ENCODE measurements at places on chromosomes 7 and 10.

- H3K27ac ChIP-seq = no peak overlapping the region
- H3K27me3 ChIP-seq = peaks cover 21% of the 10 kb centered on the region
- H3K4me1 ChIP-seq = peaks cover 18% of the 10 kb centered on the region
- H3K4me3 ChIP-seq = no peak overlapping the region
- DNase-seq = no peak
- H3K36me3 ChIP-seq = peaks cover 9% of the 10 kb centered on the region
These were observed 495.6 kb downstream of the RPS24 start for GRCh38 chr10:78529262-78529661.

DNA sequence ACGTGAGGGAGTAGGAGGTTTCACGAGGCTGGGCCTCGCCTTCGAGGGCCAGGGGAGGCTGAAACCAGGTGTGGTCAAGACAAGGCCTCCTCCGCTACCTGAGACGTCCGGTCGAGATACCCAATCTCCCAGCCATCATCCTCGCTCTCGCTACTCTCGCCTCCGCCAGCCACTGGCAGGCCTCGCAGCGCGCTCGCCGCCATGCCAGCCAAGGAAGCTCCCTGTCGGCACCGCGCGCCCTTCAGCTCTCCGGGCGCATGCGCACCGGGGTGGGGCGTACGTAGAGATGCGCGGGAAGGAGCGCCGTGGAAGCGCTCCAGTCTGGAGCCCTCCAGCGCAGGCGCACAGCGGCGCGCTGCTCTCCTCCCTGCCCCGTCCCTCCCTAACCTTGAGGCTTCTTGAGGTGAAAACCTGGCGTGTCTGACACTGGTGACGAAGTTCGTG is at the start of gene ASZ1:
Gene ASZ1 (minus strand): TSS at position 236 of the 444 bp plus-strand sequence. CDS start 33 bp downstream, at position 203.
- no peak for DNase-seq
- H3K4me1 ChIP-seq = no peaks in the 10 kb centered on the region
- no peaks in the 10 kb centered on the region for H3K36me3 ChIP-seq
- H3K4me3 ChIP-seq = no peak within 1 kb of the TSS
- H3K27ac ChIP-seq = no peak within 1 kb of the TSS

DNA sequence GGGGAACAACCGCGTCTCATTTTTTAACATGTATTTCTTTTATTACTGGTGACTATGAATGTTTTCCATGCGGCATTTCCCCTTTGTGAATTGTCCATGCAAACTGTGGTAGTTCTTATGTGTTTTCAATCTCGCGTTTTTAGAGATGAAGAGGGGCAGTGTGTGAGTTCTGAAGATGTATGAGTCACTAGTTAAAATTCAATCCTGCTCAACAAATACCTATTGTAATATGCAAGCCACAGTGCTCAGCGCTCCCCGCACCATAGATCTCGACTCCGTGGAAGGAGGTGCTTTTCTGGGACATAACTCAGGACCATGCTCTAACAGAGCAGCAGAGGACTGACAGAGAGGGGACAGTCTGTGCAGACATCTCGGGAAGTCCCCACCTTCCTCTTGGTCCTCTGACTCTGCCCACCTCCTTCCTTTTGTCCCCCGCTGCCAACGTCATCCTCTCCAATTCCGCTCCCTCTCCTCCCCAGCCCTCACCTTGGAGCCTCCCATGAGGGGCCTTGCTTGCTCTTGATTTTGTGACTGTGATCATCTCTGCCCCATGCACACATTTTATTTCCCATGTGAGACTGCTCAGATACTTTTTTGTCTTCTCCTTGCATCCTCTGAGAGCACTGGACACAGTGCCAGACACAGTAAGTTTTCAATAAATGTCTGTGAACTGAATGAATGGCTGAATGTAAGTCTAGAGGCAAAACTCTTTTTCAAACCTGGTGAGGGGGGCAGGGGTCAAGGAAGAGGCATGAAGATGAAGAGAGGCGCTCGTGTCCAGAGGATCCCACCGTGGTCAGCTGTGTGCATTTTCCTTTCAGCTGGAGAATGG is 42.7 kb upstream of the PLEKHA1 start:
- no peak overlapping the region for H3K4me3 ChIP-seq
- H3K4me1 ChIP-seq = no peaks in the 10 kb centered on the region
- no peak overlapping the region for H3K27ac ChIP-seq

- H3K27ac ChIP-seq = no peak overlapping the region
- no peak for DNase-seq
- no peaks in the 10 kb centered on the region for H3K27me3 ChIP-seq
- H3K36me3 ChIP-seq = peaks cover 9% of the 10 kb centered on the region
- peaks cover 39% of the 10 kb centered on the region for H3K4me1 ChIP-seq
These were observed 154.7 kb downstream of the ANK3 start for GRCh38 chr10:60235001-60235400.

DNA sequence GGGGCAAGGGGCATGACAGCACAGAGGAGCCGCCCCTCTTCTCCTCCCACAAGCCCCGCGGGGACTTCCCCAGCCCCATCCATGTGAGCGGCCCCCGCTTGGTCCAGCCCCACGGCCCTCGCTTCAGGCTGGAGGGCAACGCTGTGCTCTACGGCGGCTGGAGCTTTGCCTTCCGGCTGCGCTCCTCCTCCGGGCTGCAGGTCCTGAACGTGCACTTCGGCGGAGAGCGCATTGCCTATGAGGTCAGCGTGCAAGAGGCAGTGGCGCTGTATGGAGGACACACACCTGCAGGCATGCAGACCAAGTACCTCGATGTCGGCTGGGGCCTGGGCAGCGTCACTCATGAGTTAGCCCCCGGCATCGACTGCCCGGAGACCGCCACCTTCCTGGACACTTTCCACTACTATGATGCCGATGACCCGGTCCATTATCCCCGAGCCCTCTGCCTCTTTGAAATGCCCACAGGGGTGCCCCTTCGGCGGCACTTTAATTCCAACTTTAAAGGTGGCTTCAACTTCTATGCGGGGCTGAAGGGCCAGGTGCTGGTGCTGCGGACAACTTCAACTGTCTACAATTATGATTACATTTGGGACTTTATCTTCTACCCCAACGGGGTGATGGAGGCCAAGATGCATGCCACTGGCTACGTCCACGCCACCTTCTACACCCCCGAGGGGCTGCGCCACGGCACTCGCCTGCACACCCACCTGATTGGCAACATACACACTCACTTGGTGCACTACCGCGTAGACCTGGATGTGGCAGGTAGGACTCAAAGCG is 5.1 kb downstream of the AOC1 start:
- H3K27me3 ChIP-seq = peaks cover 49% of the 10 kb centered on the region
- no peak for DNase-seq
- H3K27ac ChIP-seq = no peak overlapping the region
- H3K4me1 ChIP-seq = peaks cover 2% of the 10 kb centered on the region
- H3K36me3 ChIP-seq = peaks cover 9% of the 10 kb centered on the region

GRCh38 chr10:70907637-70908405 is 19.5 kb upstream of the PCBD1 start:
- no peak overlapping the region for H3K27ac ChIP-seq
- H3K4me1 ChIP-seq = peaks cover 2% of the 10 kb centered on the region
- peaks cover 37% of the 10 kb centered on the region for H3K27me3 ChIP-seq
- no peak for DNase-seq
- H3K36me3 ChIP-seq = peaks cover 3% of the 10 kb centered on the region
- H3K4me3 ChIP-seq = no peak overlapping the region

- H3K36me3 ChIP-seq = no peaks in the 10 kb centered on the region
- no peak for DNase-seq
- H3K27me3 ChIP-seq = no peaks in the 10 kb centered on the region
- H3K4me3 ChIP-seq = no peak overlapping the region
- H3K4me1 ChIP-seq = no peaks in the 10 kb centered on the region
These were observed 467.4 kb downstream of the TYW1 start for GRCh38 chr7:67463983-67464382.

DNA sequence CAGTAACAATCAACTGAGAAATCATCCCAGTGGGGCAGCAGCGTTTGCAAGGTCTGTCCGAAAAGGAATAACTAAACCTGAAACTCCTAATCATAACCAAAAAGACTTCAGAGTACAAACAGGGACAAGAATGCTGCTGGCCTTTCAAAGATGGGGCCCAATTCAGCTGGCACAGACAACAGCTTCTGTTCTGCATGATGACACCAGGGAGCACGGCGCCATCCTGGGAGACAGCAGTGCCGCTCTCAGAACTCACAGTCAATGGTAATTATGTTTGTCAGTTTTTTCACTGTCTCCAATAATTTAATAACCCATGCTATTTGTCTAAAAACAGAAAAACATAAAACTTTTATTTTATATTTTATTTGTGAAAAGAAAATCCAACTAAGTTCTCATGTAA is 90.0 kb downstream of the LARP4B start:
- no peak overlapping the region for H3K4me3 ChIP-seq
- peaks cover 6% of the 10 kb centered on the region for H3K36me3 ChIP-seq
- DNase-seq = no peak
- no peak overlapping the region for H3K27ac ChIP-seq
- H3K4me1 ChIP-seq = peaks cover 31% of the 10 kb centered on the region

GRCh38 chr10:96588616-96589419 is 2.0 kb upstream of the TM9SF3 start:
- H3K27ac ChIP-seq = no peak overlapping the region
- peaks cover 27% of the 10 kb centered on the region for H3K4me1 ChIP-seq
- DNase-seq = no peak
- no peaks in the 10 kb centered on the region for H3K36me3 ChIP-seq
- H3K27me3 ChIP-seq = no peaks in the 10 kb centered on the region
- no peak overlapping the region for H3K4me3 ChIP-seq

- peak overlapping the region; percentile 24 for H3K27ac ChIP-seq
- no peaks in the 10 kb centered on the region for H3K36me3 ChIP-seq
- H3K4me3 ChIP-seq = peak overlapping the region; percentile 88
- H3K27me3 ChIP-seq = no peaks in the 10 kb centered on the region
These were observed 29.8 kb downstream of the ADAP1 start for GRCh38 chr7:924541-925231.

GRCh38 chr10:118534136-118534535 is 61.3 kb downstream of the PRLHR start:
- no peak for DNase-seq
- no peaks in the 10 kb centered on the region for H3K4me1 ChIP-seq
- H3K27ac ChIP-seq = no peak overlapping the region
- H3K27me3 ChIP-seq = peaks cover 36% of the 10 kb centered on the region
- peaks cover 3% of the 10 kb centered on the region for H3K36me3 ChIP-seq
- no peak overlapping the region for H3K4me3 ChIP-seq

GRCh38 chr7:86947929-86948328 is 111.5 kb downstream of the ELAPOR2 start:
- DNase-seq = no peak
- no peak overlapping the region for H3K4me3 ChIP-seq
- peaks cover 7% of the 10 kb centered on the region for H3K27me3 ChIP-seq
- H3K36me3 ChIP-seq = no peaks in the 10 kb centered on the region
- peaks cover 7% of the 10 kb centered on the region for H3K4me1 ChIP-seq
- H3K27ac ChIP-seq = no peak overlapping the region

DNA sequence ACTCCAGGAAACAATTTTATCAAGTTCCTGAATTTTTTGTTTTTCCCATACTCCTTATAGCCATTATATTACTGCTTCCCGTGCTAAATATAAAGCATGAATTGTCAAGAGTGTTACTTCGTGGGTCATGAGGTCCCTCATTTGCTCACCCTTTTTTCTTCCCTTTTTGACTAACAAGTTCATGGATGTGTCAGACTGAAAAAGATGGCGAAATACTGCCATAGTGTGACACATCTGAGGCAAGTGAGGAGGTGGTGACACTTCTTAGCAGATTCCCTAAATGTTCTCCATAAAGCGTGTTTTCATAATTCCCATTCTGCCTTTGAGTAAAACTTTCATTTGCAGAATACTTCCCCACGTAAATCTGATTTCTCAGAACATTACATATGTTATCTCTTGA is 269.6 kb upstream of the FZD1 start:
- H3K36me3 ChIP-seq = no peaks in the 10 kb centered on the region
- no peaks in the 10 kb centered on the region for H3K4me1 ChIP-seq
- H3K27me3 ChIP-seq = no peaks in the 10 kb centered on the region
- H3K4me3 ChIP-seq = no peak overlapping the region
- no peak overlapping the region for H3K27ac ChIP-seq
- no peak for DNase-seq

DNA sequence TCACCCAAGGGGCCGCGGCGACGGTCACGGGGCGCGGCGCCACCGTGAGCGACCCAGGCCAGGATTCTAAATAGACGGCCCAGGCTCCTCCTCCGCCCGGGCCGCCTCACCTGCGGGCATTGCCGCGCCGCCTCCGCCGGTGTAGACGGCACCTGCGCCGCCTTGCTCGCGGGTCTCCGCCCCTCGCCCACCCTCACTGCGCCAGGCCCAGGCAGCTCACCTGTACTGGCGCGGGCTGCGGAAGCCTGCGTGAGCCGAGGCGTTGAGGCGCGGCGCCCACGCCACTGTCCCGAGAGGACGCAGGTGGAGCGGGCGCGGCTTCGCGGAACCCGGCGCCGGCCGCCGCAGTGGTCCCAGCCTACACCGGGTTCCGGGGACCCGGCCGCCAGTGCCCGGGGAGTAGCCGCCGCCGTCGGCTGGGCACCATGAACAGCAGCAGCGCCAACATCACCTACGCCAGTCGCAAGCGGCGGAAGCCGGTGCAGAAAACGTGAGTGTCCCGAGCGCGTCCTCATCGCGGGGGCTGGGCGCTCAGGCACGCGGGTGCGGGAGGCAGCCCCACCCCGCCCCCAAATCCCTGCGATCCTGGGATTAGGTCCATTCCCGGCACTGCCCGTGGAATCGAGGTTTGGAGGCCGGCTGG is 509 bp downstream of the AHR start:
- peak overlapping the region; percentile 99 for H3K4me3 ChIP-seq
- H3K27me3 ChIP-seq = no peaks in the 10 kb centered on the region
- peaks cover 27% of the 10 kb centered on the region for H3K4me1 ChIP-seq
- peak overlapping the region; percentile 97 for H3K27ac ChIP-seq
- peak; percentile 40 for DNase-seq

- H3K27ac ChIP-seq = no peak overlapping the region
- no peak for DNase-seq
- no peaks in the 10 kb centered on the region for H3K4me1 ChIP-seq
- H3K27me3 ChIP-seq = no peaks in the 10 kb centered on the region
- H3K4me3 ChIP-seq = no peak overlapping the region
These were observed 3.1 kb downstream of the AGMO start for GRCh38 chr7:15558756-15559155.

DNA sequence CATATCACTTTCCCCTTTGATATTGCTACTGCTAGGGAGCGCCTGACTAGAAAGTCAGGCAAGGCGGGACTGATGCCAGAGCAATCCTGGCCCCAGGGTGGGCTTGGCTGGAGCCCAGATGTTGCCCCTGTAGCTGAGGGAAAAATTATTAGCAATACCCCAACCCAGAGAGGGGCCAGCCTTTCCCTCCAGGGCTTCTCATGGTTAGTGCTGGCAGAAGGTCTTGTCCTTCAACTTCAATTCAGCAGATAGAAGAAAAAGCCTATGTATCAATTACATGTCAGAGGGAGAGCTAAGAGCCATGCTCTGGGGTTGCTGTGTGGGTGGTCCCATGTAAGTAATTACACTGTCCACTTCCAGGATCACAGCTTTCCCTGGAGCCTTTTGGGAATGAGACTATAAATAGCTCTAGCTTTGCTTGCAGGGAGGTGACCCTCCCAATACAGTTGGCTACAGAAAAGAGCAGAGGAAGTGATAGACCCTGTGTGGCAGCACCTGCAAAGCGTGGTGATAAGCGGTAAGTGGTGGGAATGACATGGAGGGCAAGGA is 579.1 kb downstream of the CCSER2 start:
- DNase-seq = no peak
- no peaks in the 10 kb centered on the region for H3K27me3 ChIP-seq
- no peaks in the 10 kb centered on the region for H3K36me3 ChIP-seq
- H3K27ac ChIP-seq = no peak overlapping the region

Measured in T-helper 17 cell (primary cell).